Testis (tissue), 5 donors: ENCODE measurements at places on chromosomes 1 and 21. TPM values are rescaled to one million over a fixed set of nuclear protein-coding genes. Genes with fewer than 3 reads are reported as not detected.
A peak's percentile ranks its signal among the peaks of the same experiment; 100 is the strongest.

The SMIM1 gene
- 92.9 TPM for polyA plus RNA-seq

DNA sequence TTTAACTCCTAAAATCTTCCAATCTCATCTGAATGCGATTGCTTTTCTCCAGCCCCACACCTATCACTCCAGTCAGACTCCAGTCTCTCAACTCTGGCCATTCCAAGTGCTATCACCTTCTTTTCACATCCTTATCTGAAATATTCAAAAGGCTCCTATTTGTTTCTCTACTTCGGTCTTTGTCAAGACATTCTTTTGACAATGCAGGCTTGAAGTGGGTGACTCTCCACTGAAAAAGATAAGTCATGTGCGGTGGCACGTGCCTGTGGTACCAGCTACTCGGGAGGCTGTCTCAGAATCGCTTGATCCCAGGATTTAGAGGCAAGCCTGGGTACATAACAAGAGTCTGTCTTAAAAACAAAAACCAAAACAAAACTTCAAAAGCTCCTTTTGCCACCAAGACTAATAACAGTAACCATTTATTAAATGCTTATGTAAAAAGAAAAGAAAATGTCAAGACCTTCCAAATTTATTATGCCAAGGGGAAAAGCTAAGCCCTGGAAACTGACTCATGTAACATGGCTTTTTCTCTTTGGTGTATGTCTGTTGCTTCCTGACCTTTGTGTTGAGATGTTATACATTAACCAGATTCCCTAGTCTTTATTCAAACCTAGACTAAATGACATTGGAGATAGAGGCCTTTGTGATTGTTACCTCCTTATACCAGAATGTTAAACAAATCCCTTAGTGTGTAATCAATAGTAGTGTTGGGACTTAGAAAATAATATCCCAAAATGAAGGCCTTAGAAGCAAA, 3.6 kb downstream of the ALG14 start:
- DNase-seq: no peak

DNA sequence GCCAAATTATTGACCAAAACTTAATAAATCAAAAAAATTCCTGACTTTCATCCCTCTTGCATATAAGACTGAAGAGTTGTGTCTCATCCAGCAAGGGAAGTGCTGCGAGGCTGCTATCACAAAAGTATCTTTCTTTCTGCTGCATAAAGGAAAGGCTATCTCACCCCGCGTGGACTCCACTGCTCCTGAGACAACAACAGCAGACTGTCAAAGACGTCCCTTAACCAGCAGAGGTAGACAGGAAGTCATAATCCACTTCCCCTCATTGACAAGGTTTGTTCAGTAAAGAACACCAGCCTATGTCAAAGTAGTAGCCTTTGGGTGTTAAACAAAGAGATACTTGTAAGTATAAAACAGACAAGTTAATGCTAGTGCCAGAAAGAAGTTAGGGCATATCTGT, 29.4 kb downstream of the VPS26C start:
- DNase-seq: peak; percentile 58

DNA sequence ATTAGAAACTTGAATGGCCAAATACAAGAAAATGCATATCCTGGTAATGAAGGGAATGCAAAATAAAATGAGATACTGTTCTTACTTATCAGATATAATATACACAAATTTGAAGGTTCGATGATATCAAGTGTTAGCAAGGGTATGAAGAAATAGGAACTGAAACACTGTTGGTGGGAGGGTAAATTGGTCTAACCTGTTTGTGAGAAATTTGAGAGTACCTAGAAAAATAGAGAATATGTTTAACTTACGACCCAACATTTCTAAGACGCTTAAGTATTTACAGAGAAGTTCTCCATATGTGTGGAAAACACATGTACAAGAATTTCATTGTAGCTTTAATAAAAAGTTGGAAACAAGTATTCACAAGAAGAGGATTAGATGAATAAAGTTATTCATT, 25.9 kb downstream of the ATG4C start:
- DNase-seq: no peak

The PGLYRP4 gene
- 0.17 TPM for polyA plus RNA-seq

The CGN gene
- 25.9 TPM for polyA plus RNA-seq

The USP33 gene
- polyA plus RNA-seq: 35.7 TPM

The ATP13A2 gene
- polyA plus RNA-seq: 36.9 TPM

DNA sequence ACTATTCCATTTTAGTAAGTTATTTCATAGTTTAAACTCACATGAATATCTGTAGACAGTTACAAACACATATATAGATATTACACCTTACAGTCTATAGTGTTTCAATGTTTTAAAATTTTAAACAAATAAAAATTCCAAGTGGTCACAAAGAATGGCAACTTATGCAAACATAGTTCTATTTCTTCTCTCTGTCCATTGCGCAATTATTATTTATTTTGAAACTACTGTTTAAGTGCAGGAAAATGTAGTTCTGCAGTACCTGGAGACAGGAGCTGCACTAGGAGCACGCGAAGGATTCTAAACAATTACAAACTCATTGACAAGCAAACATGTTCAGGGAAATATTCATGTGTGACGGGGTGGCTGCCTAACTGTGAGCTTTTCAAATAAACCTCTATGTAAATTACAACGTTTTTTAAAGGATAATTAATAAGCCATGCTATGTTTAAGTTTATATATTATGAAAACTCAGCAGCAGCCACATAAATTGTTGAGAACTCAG, 312.0 kb upstream of the DUSP10 start:
- DNase-seq: no peak

GRCh38 chr1:174743654-174744561, 255.8 kb upstream of the CACYBP start:
- DNase-seq: no peak

DNA sequence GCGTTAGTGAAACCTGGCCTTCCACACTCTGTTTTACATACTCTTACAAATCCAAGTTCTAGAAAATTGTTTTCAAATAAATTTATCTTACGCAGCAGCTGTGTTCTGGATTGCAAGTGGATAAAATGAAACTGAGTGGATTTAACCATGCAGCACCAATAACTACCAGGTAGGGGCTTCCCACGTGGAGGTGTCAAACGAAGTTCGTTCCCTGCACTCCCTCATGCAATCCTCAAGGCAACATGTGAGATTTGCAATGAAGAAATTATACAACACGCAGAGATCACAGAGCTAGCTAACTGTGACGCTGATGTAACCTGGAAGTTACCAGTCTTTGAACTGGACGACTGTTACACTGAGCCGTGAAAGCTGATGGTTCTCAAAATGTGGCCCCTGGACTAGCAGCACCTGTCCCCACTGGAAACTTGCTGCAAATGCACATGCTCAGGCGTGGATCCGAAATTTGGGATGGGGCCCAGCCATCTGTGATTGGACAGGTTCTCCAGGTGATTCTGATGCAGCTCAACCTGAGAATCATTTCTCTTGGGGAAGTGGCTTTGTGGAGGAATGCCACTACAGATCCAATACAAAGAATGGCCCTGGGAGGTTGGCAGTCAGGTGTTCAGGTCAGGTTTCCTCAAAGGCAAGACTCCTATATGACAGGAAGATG, 36.3 kb downstream of the RSPH1 start:
- no peak for DNase-seq

GRCh38 chr21:34189506-34189905, 116.1 kb downstream of the MRPS6 start:
- DNase-seq: no peak

DNA sequence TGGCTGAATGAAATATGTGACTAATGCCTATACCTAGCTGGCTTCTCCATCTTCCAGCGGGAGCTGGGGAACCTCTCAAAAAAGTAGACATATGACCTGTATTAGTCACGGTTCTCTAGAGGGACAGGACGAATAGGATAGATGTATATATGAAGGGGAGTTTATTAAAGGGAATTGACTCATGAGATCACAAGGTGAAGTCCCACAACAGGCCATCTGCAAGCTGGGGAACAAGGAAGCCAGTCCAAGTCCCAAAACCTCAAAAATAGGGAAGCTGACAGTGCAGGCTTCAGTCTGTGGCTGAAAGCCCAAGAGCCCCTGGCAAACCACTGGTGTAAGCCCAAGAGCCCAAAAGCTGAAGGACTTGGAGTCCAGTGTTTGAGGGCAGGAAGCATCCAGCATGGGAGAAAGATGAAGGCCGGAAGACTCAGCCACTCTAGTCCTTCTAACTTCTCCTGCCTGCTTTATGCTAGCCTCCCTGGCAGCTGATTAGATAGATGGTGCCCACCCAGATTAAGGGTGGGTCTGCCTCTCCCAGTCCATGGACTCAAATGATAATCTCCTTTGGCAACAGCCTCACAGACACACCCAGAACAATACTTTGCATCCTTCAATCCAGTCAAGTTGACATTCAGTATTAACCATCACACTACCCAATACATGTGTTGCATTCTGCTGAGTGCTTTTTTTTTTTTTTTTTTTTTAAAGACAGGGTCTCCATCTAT, 19.6 kb downstream of the OLIG1 start:
- DNase-seq: no peak
